Fibroblast of upper back skin (primary cell): ENCODE measurements at places on chromosomes 4 and X.
A peak's percentile ranks its signal among the peaks of the same experiment; 100 is the strongest.

DNA sequence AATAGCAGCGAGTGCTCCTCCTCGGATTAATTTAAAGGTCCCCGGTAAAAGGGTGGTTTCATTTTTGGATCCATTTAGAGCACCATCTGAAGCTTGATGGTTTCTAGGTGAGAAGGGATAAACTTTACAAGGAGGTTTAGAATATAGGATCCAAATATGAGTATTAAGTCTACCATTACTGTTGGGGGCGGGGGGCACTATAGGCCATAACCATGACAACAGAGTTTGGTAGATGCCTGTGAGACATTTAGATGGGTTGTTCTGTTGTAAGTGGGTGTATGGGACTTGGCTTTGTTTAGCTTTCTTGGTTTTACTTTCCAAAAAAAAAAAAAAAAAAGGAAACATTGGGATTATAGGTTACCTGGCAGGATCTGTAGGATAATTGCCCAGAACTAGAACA is 92.7 kb downstream of the TENT5D start:
- no peak for DNase-seq

- no peak for DNase-seq
These were observed 217.5 kb downstream of the BANK1 start for GRCh38 chr4:102007959-102008425.

DNA sequence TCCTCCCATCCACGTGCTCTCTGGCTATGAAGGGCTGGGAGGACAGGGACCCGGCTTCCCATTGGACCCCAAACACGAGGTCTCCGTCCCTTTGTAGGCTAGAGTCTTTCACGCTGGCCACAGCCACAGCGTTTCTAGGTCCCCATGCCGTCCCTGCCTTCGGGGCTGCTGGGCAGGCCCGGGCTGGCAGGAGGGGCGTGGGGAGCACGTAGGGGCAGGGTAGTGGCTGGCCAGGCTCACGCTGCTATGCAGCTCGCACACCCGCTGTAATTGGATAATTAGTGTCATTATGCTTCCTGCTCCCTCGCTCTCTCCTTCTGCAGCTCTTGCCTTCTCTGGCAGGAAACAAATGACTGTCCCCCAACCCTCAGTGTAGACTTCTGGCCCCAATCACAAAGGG is 9.8 kb downstream of the ATP2B3 start:
- no peak for DNase-seq

DNA sequence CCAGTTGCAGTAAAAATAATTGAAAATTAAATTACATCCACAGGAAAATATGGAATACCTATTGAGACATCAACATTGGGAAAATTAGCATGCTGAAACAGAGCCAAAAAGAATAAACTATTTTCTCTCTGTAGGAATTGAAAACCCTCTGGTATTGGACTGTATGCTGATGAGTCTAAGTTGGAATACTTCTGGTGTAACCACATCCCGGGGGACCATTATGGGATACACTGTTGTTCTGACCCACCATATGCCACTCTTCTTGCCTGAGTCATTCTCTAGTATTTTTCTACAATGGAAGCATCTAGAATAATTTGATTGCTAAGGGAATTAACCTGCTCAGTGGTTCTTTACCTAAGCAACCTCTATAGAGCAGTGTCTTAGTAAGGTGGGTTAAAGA is 640.7 kb upstream of the AGA start:
- DNase-seq = peak; percentile 59

DNA sequence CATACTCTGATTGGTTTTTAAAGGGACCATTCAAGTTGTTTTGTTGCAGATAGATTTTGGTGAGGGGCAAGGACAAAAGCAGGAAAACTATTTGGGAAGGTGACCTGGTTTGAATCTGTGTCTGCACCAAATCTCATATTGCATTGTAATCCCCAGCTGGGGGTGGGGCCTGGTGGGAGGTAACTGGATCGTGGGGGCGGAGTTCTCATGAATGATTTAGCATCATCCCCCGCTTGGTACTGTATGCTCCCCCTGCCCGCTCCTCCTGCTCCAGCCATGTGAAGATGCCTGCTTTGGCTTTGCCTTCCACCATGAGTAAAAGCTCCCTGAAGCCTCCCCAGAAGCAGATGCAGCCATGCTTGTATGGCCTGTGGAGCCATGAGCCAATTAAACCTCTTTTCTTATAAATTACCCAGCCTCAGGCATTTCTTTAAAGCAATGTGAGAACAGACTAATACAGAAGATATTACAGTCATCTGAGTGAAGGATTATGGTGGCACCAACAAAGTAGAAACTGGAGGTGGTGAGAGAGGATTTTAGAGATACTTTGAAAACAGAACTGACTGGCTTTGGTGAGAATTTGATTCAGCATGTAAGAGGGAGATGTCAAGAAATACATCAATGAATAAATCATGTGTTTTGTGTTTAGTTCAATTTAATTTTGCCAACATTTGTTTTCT is 14.4 kb downstream of the IL21 start:
- DNase-seq = no peak

DNA sequence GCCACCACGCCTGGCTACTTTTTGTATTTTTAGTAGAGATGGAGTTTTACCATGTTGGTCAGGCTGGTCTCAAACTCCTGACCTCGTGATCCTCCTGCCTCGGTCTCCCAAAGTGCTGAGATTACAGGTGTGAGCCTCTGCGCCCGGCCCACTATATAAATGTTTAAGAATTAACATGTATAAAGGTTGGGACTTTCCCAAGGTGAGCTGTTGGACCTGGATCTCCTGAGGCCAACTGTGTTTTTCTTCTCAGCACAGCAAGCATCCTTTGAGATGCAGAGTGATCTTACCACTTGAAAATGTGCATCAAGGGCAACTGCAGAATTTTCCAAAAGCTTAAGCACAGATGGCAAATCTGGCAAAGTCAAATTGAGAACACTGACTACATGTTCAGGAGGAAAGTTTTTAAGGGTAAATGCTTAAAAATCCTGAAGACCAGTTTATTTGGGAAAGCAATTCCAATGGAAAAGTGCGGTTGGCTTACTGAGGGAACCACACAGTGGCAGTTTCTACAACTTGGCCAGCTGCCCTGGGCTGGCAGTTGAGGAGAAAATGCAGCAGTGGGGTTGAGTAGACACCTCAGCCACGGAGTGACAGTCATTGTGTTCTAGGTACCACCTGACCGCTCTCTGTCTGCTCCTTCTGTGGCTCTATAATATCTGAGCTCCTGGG is 168.9 kb downstream of the CBR4 start:
- no peak for DNase-seq

DNA sequence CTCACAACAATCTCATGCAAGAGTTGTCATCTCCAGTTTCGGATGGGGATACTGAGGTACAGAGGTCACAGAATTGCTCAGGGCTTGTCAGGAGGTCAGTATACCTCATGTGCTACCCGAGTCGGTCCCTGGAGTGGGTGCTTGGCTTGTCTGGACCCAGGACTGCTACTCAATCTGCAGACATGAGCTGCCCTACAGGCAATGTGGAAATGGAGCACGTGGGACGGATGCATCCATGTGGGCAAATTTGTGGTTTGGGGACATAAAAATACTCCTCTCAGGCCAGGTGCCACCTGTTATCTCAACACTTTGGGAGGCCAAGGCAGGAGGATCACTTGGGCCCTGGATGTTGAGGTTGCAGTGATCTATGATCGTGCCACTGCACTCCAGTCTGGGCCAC is 15.8 kb downstream of the USP11 start:
- DNase-seq = no peak

- no peak for DNase-seq
These were observed 326.4 kb downstream of the ANKRD50 start for GRCh38 chr4:124386163-124386562.

GRCh38 chr4:81353861-81354260 is 117.8 kb downstream of the RASGEF1B start:
- DNase-seq = peak; percentile 56

GRCh38 chr4:77347351-77347966 is 190.5 kb downstream of the CCNG2 start:
- DNase-seq = no peak
